Prostate gland (tissue), 2 donors: ENCODE measurements at places on chromosomes 16 and 17.
A peak's percentile ranks its signal among the peaks of the same experiment; 100 is the strongest.

DNA sequence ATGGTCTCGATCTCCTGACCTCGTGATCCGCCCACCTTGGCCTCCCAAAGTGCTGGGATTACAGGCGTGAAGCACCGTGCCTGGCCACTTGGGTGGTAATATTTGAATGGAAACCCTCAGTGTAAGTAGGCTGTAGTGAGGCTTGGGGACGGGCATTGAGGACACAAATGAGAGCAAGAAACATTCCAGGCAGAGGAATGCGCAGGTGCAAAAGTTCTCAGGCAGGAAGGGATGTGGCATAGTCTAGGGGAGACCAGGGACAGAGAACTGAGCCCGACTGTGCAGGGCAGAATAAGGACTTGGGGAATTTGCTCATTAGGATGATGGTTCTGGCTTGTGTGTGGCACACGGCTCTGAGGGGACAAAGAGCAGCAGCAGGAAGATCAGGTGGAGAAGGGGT is 54.8 kb downstream of the GRB2 start:
- no peak overlapping the region for H3K27ac ChIP-seq
- no peak for DNase-seq
- no peak overlapping the region for H3K4me3 ChIP-seq
- peaks cover 9% of the 10 kb centered on the region for H3K4me1 ChIP-seq
- no peaks in the 10 kb centered on the region for H3K36me3 ChIP-seq

DNA sequence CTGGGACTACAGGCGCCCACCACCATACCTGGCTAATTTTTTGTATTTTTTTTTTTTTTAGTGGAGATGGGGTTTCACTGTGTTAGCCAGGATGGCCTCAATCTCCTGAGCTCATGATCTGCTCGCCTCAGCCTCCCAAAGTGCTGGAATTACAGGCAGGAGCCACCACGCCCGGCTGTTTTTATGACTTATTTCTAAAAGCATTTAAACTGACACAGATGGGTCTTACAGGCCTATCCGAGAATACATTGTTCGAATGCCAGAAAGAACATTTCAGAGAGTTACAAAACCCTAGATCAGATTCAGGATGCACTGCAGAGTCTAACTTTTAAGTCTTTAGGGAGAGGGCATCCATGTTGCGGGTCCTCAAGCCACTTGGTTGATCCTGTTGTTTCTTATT is 234.7 kb upstream of the MAF start:
- no peak overlapping the region for H3K4me3 ChIP-seq
- no peaks in the 10 kb centered on the region for H3K27me3 ChIP-seq
- H3K36me3 ChIP-seq = no peaks in the 10 kb centered on the region
- no peaks in the 10 kb centered on the region for H3K4me1 ChIP-seq
- H3K27ac ChIP-seq = no peak overlapping the region

DNA sequence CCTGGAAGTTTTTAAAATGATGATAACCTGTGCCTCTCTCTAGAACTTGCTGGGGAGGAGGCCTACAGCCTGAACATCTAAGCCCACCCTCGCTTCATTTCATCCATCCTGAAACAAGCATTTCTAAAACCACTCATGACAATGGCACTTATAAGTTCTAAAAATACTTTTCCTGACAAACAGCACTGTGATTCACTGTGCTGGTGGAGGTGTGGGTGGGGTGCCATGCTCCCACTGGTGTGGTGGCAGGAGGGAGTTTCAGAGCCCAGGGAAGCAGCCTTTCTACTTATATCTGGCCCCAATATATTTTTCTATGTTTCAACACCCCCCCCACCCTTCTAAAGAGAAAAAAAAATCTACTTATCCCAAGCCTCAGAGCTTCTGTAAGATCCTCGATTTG is 52.6 kb downstream of the RAB11FIP4 start:
- DNase-seq = no peak
- H3K4me1 ChIP-seq = no peaks in the 10 kb centered on the region
- no peak overlapping the region for H3K27ac ChIP-seq
- no peaks in the 10 kb centered on the region for H3K27me3 ChIP-seq
- no peak overlapping the region for H3K4me3 ChIP-seq

- no peaks in the 10 kb centered on the region for H3K36me3 ChIP-seq
- peaks cover 15% of the 10 kb centered on the region for H3K4me1 ChIP-seq
- no peak for DNase-seq
- H3K27ac ChIP-seq = no peak overlapping the region
- H3K4me3 ChIP-seq = no peak overlapping the region
Observed at GRCh38 chr16:75097941-75098901, 18.4 kb downstream of the LDHD start.

- H3K36me3 ChIP-seq = no peaks in the 10 kb centered on the region
- no peak overlapping the region for H3K27ac ChIP-seq
- no peak overlapping the region for H3K4me3 ChIP-seq
- H3K4me1 ChIP-seq = no peaks in the 10 kb centered on the region
- H3K27me3 ChIP-seq = no peaks in the 10 kb centered on the region
Observed at GRCh38 chr16:58863042-58863441, 128.9 kb upstream of the GOT2 start.

DNA sequence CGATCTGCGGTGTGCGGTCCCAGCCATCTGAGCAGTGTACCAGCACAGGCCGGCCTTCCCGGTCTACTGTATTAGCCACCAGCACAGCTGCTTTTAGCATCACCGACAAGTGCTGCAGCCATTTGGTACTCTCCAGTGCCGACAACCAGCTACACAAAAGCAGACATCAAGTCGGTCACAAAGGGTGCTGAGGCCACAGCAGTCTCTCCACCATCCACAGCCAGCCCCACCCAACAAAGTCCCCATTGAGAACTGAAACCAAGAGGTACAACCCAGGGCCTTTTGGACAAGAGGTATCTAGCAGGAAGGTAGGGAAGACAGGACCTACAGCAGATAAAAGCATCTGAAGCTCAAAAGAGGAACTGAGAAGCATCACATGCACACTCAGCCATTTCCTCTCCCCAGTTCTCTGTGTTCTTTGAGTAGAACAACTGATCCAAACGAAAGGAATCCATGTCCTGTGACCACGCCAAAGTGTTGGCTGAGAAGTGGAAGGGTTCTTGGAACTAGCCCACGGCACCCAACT is 9.5 kb downstream of the MTMR4 start:
- H3K36me3 ChIP-seq = peaks cover 38% of the 10 kb centered on the region
- H3K27ac ChIP-seq = no peak overlapping the region
- DNase-seq = no peak
- no peaks in the 10 kb centered on the region for H3K4me1 ChIP-seq
- no peaks in the 10 kb centered on the region for H3K27me3 ChIP-seq
- no peak overlapping the region for H3K4me3 ChIP-seq

DNA sequence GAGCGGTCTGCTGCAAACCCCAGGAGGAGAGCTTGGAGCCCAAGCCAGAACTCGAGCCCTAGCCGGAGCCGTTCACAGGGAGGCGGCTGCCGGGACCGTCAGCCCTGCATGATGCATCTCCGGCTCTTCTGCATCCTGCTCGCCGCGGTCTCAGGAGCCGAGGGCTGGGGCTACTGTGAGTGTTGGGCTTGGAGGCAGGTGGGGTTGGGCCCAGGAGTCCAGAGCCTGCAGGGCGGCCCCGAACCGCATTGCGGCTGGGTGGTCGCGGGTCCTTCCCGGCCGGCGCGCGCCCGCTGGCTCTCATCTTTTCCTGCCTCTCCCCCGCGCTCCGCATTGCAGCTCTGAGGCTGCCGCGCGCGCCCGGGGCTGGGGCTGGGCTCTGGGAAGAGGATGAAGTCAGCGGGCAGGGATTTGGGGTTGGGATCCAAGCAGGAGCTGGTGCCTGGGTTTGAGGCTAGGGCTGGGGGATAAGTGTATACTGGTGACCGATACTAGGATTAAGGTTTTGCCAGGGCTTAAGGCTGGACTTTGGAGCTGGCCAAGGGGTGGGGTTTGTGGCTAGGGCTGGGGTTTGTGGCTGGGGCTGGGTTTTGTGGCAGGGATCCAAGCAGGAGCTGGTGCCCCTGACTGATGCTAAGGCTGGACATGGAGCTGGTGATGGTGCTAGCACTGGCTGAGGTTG is 532 bp downstream of the CNTNAP1 start:
- no peaks in the 10 kb centered on the region for H3K27me3 ChIP-seq
- H3K4me3 ChIP-seq = peak overlapping the region; percentile 29
- H3K4me1 ChIP-seq = peaks cover 9% of the 10 kb centered on the region

GRCh38 chr17:61409301-61410112 is 9.9 kb downstream of the TBX2 start:
- DNase-seq = peak; percentile 56
- peak overlapping the region; percentile 55 for H3K4me3 ChIP-seq
- H3K27ac ChIP-seq = peak overlapping the region; percentile 95
- H3K27me3 ChIP-seq = peaks cover 3% of the 10 kb centered on the region

- no peaks in the 10 kb centered on the region for H3K36me3 ChIP-seq
- H3K4me1 ChIP-seq = peaks cover 35% of the 10 kb centered on the region
Observed at GRCh38 chr16:72926177-72927070, 121.5 kb downstream of the ZFHX3 start.

GRCh38 chr17:32350666-32351418 is 885 bp downstream of the ZNF207 start:
- H3K27ac ChIP-seq = peak overlapping the region; percentile 99
- peak overlapping the region; percentile 95 for H3K4me3 ChIP-seq
- no peaks in the 10 kb centered on the region for H3K36me3 ChIP-seq
- H3K27me3 ChIP-seq = no peaks in the 10 kb centered on the region
- H3K4me1 ChIP-seq = peaks cover 15% of the 10 kb centered on the region
- no peak for DNase-seq

DNA sequence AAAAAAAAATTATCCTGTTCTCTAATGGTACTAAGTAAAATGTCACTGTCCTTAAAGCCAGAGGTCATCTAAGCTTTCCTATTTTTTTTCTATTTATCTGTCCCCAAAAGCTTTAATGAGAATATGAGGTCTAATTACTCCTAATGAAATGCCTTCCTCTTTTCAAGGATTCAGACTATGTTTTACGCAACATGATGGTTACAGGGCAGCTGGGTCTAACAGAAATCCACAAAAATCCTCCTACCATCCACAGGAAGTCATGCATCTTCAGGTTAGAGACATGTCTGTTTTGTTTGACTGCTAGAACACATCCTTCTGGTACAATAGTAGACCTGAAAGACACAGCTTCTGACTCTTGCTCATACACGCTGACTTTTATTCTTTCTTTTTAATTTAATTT is 29.7 kb upstream of the NSRP1 start:
- DNase-seq = no peak
- H3K36me3 ChIP-seq = no peaks in the 10 kb centered on the region
- no peaks in the 10 kb centered on the region for H3K4me1 ChIP-seq
- no peak overlapping the region for H3K27ac ChIP-seq

DNA sequence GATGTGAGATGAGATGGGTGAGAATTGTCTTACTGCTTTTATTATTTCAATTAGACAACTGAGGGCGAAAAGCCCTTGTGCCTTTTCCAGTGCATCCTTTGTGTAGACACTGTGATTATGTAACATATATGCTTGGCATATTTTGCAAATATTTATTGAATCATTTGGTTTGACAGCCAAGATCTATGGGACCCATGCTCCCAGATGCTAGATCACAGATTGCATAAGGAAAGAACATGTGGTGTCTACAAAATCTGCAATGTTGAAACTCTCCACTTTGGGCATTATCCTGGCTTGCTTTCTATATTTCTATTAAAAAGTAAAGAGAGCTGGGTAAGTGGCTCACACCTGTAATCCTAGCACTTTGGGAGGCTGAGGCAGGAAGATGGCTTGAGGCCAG is 4.8 kb upstream of the COG1 start:
- no peak overlapping the region for H3K27ac ChIP-seq
- no peak overlapping the region for H3K4me3 ChIP-seq
- H3K4me1 ChIP-seq = peaks cover 7% of the 10 kb centered on the region
- no peaks in the 10 kb centered on the region for H3K36me3 ChIP-seq
- no peaks in the 10 kb centered on the region for H3K27me3 ChIP-seq

- no peak overlapping the region for H3K27ac ChIP-seq
- no peaks in the 10 kb centered on the region for H3K36me3 ChIP-seq
- no peaks in the 10 kb centered on the region for H3K27me3 ChIP-seq
- H3K4me1 ChIP-seq = no peaks in the 10 kb centered on the region
- no peak for DNase-seq
- H3K4me3 ChIP-seq = no peak overlapping the region
Observed at GRCh38 chr16:1933097-1933661, 9.8 kb downstream of the MSRB1 start.

- no peak overlapping the region for H3K4me3 ChIP-seq
- no peaks in the 10 kb centered on the region for H3K36me3 ChIP-seq
- no peaks in the 10 kb centered on the region for H3K27me3 ChIP-seq
- no peak overlapping the region for H3K27ac ChIP-seq
- no peaks in the 10 kb centered on the region for H3K4me1 ChIP-seq
Observed at GRCh38 chr17:41682631-41683030, 6.1 kb upstream of the EIF1 start.

DNA sequence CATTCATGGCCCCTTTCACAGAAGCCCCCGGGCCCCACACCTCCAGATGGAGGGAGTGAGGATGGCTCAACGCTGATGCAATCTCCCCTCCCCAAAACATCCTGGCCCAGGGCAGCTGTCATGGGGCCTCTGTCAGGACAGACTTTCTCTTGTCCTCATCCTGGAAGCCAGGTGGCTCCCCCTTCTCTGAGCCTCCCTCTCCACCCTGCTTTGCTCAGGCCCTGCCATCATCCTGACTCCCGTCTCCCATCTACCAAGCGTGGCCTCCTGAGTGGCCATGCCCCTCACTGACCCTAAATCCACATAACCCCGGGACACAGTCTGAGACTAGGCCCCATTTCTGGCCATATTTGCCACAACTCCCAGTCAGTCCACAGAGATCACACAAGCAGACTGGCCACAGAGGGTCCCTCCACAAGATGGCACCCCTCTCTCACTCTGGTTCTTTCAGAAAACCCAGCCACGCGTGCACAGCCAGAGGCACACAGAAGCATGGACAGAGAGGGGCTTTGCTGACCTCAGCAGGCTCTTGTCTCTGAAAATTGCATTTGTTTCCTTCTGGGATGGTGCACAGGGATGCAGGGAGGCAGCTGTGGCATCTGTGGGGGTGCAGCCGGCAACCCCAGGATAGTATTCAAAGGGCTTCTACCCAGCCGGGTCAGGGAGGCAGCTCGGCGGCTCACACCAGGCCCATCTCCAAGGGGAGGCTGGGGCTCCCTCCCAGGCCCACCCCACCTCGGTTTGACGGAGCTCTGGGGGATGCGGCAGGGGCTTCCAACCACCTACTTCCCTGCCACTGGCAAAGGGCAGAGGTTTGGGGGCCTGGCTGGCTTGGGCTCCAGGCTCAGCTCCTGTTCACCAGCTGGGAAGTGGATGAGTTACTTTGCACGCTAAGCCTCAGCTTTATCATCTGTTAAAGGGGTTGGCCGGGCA is 16.9 kb downstream of the DOC2B start:
- no peak overlapping the region for H3K27ac ChIP-seq
- H3K4me1 ChIP-seq = no peaks in the 10 kb centered on the region
- no peak overlapping the region for H3K4me3 ChIP-seq
- no peaks in the 10 kb centered on the region for H3K36me3 ChIP-seq
- no peak for DNase-seq
